Caki2 (cell line): ENCODE measurements at places on chromosomes 6 and 20.

- DNase-seq = no peak
These were observed 125.0 kb upstream of the ID4 start for GRCh38 chr6:19712012-19712688.

DNA sequence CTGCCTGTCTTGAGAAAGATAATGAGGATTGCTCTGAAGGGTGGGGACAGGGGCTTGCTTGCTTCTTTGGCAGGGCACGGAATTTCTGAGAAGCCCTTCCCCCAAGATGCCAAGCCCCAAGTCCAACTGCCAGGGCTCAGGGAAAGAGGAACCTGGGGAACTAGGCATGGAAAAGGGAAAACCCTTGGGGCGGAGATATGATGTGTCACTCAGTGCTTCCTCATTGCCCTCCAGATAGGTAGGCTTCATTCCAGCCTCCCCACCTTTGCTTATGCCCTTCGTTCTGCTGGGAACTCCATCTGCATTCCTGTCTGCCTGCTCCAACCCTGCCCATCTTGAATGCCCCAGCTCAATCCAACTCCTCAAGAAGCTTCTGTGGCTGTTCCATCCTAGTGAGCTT lies 61.2 kb downstream of the VEGFA start:
- DNase-seq = no peak

GRCh38 chr6:7473805-7474719 lies 67.4 kb upstream of the DSP start:
- no peak for DNase-seq

DNA sequence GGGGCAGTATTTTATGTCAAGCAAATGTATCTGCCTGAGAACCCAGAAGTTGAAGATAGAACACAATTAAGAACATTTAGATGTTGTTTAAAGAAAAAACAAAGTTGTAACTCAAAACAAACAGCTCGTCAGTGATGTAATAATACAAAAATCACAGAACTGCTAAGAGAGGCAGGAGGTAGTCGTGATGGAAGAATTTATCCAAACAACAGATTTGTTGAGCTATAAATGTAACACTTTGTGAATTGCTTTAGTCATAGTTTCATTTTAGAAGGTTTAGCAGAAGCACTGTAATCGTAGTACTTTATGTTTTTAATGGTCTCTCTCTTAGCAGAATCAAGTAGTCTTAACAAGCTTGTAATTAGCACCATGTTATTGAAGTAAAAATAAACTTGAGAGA lies 73.6 kb downstream of the SCAF8 start:
- no peak for DNase-seq

DNA sequence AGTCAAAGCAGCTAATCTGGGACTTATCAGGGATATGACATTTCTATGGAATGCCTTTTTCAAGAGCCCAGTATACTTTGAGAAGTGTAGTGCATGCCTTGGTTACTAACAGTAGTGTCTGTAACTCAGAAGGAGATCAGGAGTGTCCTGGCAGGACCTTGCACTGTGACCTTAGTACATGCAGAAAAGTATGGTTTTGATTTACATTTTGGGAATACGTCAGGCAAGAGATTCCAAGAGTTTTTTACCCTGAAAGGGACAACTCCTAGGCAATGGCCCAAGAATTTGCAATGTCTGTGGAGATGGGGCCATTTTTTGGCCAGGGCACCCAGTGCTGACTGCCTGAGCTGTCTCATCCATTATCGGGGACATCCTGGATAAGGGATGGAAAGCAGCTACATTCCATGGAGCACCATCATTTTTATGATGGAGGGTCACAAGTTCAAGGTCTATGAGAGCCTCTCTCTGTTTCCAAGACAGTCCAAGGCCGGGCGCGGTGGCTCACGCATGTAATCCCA lies 80.2 kb downstream of the FAM50B start:
- no peak for DNase-seq

- DNase-seq = no peak
These were observed 11.4 kb upstream of the VEGFA start for GRCh38 chr6:43758617-43759050.

DNA sequence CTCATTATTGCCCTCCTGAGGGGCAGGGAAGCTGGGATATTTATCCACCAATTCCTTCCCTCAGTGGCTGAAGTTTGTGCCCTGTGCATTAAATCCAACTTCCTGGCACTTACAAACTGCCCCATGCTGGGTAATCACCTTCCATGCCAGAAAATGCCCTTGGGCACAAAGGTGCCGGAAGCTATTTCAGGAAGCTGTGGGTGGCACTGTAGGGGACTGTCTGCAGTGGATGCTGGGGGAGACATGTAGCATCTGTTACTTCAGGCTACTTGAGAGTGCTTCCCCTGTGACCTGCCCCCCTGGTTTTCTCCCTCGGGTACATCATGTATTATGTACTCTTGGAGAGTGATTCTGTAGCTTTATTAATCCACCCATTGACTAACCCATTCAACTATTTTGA lies 24.7 kb upstream of the RALGAPA2 start:
- DNase-seq = no peak

DNA sequence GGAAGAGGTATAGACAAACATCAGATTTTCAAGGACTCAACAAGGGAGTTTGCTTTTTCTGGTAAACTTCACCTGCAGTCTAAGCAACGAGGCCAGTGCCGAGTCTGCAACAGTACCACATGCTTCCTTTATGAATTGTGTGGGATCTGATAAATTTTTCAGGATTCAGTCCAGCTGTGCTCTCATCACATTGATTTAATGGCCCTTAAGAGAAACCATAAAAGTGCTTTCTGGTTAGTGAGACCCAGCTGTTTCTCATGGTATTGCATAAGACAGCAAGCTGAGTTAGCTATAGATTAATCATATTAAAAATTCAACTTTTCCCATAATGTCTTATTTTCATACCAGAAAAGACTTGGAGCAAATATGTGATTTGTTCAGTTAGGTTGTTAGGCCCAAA lies 291.4 kb downstream of the CENPW start:
- no peak for DNase-seq

DNA sequence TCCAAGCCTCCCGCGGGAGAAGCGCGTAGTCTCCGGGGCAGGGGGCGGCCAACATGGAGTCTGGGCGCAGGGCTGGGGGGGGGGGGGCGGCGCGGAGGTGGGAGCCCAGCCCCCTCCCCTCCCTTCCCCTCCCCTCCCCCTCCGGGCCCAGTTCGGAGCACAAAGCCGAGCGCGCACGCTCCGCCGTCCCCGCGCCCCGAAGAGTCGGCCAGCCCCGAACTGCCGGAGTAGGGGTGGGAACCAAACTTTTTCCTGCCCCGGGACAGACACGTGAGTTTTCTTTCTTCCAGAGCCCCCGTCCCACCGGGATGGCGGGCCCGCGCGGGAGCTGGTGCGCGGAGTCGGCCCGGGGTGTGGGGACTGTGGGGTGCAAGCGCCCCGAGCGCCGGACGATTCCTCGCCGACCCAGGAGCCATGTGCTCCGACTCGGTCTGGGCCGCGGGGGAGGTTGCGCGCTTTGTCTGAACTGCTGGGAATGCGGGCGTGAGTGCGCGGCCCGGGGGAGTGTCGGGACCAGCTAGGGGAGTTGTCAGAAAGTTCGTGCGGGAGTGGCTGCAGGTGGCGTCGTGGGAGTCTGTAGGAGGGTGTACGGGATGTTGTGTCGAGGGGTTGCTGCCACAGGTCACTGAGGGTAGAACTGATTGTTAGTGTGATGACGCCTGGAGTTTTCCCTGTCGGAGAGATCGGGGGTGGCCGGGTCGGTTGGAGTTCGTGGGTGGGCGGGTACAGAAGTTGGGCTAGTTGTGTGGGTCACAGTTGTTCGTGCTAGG lies 1.2 kb downstream of the TGIF2 start:
- DNase-seq = no peak

DNA sequence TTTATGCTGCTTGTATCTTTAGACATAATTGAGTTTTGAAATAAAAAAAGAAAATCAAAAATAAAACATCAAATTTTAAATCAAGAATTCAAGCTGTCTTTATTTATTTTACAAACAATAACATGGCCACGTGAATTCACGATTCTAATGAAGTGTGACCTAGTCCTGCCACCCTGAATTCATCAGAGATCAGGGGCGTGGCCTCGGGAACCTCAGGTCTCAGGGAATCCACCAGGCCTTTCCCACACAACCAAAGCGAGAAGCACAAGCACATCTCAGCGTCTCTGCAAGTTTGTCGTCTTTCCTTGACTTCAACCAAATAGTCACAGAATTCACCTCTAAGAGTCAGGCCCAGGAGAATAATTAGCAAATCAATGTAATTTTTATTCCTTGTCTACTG lies 107.9 kb downstream of the DACT2 start:
- DNase-seq = no peak

- no peak for DNase-seq
These were observed 19.8 kb downstream of the IBTK start for GRCh38 chr6:82227770-82228169.

GRCh38 chr6:103675807-103676406 lies 1183.8 kb downstream of the HACE1 start:
- peak; percentile 2 for DNase-seq

DNA sequence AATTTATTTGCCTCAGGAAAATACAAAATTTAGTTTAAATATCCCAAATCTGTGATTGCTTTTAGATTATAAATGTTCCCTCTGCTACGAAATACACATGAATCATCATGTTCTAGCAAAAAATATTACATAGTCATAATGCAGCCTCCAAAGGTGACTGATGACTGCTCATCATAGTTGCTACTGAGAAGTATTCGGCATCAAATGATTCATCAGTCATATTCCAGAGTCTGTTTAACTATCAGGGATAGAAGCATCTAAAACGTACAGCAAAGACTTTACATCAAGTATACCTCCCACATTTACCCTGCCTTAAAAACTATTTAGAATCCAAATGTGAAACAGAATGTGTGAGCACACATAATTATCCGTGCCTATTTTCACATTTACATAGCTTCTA lies 626.0 kb downstream of the CDH26 start:
- DNase-seq = no peak

GRCh38 chr6:3340894-3341293 lies 82.1 kb downstream of the PSMG4 start:
- DNase-seq = no peak

- DNase-seq = no peak
These were observed 64.9 kb upstream of the TAB2 start for GRCh38 chr6:149252622-149253021.

DNA sequence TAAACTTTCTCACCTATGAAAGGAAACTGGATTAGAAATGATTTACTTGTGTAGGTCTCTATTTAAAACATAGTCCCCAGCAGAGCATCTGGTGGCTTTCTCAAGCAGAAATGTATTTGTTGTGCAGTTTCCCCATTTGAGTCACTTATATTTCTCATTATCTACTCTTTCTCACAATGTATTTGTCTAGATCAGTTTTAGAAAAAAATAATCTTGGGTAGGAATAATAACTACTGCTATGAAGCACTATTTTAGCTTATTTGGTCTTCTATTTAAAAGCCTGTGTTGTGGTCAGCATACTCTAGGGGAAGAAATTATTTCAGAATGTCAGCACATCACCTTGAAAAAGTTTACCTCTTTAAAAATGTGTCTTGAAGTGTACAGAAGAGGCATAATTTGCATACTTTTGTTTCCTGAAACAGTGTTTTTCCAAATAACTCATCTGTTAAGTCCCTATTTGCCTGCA lies 60.9 kb upstream of the PRL start:
- no peak for DNase-seq

DNA sequence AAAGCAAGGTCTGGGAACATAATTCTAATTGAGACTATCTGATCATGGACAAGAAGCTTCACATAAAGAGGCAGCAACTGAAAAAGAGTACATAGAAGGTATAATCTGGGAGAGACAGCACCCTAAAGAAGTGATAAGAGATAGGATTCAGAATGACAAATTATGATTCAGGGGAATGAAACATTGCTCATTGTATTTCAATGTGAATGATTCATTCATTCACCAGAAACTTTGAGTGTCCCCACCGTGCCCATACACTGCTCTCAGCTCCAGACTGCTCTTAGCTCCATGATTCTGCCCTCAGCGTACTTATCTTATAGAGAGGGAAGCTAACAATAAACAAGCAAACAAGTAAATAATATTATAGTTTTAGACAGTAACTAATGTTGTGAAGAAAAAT lies 329.3 kb upstream of the IRAK1BP1 start:
- no peak for DNase-seq

DNA sequence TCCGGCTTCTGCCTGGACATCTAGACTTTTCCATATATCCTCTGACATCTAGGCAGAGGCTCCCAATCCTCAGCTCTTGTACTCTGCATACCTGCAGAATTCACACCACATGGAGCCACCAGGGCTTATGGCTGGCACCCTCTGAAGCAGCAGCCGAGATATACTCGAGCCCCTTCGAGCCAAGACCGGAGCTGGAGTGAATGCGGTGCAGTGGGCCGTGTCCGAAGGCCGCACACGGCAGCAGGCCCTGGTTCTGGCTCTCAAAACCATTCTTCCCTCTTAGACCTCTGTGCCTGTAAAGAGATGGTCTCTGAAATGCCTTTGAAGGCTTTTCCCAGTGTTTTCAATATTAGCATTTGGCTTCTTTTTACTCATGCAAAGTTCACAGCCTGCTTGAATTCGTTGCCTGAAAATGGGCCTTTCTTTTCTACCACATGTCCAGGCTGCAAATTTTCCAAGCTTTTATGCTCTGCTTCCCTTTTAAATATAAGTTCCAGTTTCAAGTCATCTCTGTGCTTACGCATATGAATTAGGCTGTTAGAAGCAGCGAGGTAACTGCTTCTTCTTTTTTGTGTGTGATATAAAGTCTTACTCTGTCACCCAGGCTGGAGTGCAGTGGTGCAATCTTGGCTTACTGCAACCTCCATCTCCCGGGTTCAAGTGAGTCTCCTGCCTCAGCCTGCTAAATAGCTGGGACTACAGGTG lies 3.8 kb upstream of the SIRPB1 start:
- DNase-seq = no peak

- no peak for DNase-seq
These were observed 40.1 kb downstream of the VSTM2L start for GRCh38 chr20:37943033-37943432.

DNA sequence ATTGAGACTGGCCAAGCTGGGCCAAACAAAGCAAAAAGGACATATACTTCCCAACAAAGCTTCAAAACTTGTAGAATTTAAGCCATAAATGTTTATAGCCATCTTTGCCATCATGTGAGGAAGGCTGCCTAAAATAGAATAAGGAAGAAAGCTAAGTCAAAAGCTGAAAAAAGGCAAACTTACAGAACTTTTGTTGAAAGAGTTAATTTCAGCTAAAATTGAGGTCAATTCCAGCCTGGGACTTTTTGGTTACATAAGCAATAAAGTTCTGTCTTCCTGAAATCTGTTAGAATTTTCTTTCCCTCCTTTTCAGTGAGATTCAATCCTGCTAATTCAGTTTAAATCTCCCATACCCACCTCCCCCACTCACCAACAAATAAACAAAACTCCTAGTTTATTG lies 227.9 kb upstream of the MARCKS start:
- DNase-seq = no peak

DNA sequence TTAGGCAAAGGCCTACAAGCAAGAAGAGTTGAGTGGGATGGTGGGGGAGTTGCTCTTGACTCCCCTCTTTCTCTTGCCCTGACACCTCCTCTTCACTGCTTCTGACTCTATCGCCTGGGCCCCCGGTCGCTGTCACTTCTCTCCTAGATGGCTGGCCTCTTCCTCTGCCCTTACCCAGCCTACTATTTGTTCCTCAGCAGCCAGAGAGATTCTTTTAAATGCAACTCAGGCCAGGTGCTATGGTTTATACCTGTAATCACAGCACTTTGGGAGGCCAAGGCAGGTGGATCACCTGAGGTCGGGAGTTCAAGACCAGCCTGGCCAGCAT lies 4.3 kb upstream of the PDYN start:
- no peak for DNase-seq
